H54 (cell line): ENCODE measurements at places on chromosomes 12 and 14.

DNA sequence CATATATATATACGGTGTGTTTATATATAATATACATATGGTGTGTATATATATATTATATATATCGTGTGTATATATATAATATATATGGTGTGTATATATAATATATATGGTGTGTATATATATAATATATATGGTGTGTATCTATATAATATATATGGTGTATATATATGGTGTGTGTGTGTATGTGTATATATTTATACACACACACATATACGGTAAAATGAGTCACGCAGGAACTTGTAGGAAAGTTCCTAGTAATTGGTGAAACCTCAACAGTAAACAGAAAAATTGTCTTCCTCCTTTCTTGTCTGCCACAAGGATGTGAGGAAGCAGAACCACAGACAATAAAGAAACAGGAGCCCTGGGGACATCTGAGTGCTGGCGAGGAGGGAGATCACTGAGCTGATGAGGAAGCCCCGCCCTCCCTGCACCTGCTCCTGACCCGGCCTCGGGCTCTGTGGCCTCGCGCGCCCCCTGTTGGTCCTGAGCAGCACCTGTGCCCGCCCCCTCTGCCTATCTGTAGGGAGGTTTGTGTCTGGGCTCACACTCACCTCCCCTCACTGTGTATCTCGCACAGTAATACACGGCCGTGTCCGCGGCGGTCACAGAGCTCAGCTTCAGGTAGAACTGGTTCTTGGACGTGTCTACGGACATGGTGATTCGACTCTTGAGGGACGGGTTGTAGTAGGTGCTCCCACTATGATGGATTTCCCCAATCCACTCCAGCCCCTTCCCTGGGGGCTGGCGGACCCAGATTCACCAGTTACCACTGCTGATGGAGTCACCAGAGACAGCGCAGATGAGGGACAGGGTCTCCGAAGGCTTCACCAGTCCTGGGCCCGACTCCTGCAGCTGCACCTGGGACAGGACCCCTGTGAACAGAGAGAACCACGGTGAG lies 1079.4 kb downstream of the TMEM121 start:
- DNase-seq = peak; percentile 6

DNA sequence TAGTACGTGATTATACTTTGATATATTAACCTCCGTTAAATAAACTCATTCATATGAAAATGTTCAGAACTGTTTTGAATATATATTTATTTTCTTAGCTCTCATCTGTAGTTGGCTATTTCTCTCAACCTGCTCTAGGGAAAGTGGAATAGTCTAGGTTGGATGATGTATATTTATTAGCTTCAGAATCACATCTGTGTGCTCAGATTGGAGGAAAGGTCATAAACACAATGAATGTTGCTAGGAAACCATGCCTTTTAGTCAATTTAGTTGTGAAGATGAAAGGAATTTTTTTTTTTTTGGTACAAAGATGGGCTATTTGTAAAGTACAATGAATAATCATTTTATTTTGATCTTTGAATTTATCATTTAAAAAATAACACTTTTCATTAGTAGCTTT lies 439.1 kb downstream of the FOXG1 start:
- no peak for DNase-seq

DNA sequence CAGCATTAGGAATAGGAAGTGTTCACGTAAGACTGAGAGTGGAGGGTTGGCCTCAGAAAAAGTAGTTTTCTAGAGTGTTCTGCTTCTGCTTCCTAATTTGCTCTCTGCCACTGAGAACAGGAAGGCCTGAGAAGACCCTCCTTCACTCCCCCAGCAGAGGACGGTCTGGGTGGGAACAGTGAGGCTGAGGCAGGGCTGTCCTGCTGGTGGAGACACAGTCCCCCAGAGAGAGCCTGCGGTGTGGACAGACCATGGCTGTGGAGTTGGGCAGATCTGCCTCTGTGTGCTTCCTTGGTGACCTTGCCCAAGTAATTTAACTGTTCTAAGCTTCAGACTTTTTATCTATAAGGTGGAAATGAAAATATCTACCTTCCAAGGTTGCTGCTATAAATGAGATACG lies 182.3 kb downstream of the DACT1 start:
- DNase-seq = no peak

GRCh38 chr12:106030210-106031071 lies 108.3 kb downstream of the NUAK1 start:
- DNase-seq = peak; percentile 59

DNA sequence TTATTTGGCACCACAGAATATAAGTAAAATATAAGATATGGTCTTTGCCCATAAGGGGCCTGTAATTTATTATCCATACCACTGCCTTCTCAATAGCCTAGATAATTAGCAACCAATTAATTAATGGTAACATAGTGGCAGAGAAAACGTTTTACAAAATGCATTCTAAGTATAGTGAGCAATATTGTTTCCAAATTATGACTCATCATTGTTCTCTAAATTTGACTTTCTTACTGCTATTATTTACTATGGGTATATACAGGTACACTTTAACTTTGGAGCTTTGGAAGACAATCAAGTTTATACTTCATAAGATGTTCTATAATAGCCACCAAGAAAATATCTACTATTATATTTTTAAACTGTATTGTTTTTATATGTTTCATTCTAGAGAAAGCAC lies 26.7 kb downstream of the DCP1B start:
- no peak for DNase-seq

GRCh38 chr12:88577537-88577936 lies 2.7 kb downstream of the KITLG start:
- no peak for DNase-seq
